Naive thymus-derived CD8-positive, alpha-beta T cell (primary cell): ENCODE measurements at places on chromosomes 2 and 18.

GRCh38 chr18:12023375-12023774 lies 42.1 kb downstream of the IMPA2 start:
- no peak for DNase-seq

DNA sequence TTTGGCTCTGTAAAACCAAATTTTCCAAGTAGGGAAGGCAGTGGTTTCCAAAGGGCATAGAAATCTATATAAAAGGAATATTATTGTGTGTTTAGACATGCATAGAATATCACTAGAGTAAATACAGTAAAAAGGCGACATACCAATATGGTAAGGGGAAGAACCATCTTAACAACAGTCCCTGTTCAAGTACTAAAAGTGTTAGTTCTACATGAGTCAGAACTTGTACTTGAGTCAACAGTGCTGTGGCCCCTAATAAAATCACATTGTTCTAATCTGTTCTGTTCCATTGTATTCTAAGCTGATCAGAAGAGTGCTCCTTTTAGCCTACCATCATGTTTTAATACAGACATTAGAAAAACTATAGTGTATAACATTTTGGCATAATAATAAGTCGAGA lies 36.1 kb upstream of the TNFRSF11A start:
- DNase-seq: no peak

DNA sequence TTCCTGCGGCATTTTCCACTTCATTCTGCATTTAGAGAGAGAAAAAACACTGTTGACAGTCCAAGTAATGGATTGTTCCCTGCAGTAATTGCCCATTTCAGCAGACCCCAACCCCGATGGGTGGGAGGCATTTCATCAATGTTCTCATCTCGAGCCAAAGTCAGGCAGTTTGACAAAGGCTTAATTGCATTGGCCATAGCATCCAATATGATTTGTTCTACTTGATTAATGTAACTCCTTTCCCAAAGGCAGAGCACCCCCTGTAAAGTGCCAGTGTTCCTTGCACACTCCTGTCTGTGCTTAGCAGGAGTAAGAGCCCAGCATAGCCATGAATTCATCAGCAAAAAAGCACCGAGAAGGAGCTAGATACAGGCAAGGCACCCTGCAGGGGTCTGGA lies 174.4 kb downstream of the SEPTIN10 start:
- DNase-seq: no peak

- DNase-seq: no peak
Observed at GRCh38 chr2:211084352-211084751, 528.0 kb downstream of the CPS1 start.

DNA sequence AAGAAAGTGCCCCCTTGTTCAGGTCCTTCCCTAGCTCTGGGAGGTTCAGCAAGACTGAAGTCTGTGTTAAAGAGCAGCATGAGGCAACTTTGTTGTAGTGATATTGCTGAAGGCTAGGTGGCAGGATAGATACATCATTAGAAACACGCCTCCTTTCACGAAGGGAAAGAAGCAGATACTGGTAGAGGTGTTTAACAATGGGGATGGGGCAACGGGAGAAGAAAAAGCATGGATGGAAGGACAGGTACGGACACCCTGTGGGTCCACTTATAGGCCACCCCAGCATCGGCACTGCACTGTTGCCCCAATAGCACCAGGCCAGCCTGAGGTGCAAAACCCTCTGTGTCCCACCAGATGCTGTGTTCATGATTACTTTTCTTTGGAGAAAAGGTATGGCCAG lies 3.5 kb upstream of the IGFBP5 start:
- no peak for DNase-seq
